Heart right ventricle (tissue), 16 donors: ENCODE measurements at places on chromosomes 4 and X. TPM values are rescaled to one million over a fixed set of nuclear protein-coding genes. Genes with fewer than 3 reads are reported as not detected.

ADD1 gene
- polyA plus RNA-seq: 163 TPM

NDST4 gene
- polyA plus RNA-seq: not detected

MAGEA6 gene
- polyA plus RNA-seq: not detected

GATA1 gene
- not detected for polyA plus RNA-seq

CEP135 gene
- polyA plus RNA-seq: 0.90 TPM

SEPSECS gene
- 1.3 TPM for polyA plus RNA-seq

DMRTC1 gene
- not detected for polyA plus RNA-seq

RENBP gene
- 6.0 TPM for polyA plus RNA-seq

UCP1 gene
- 0.22 TPM for polyA plus RNA-seq

XAGE1A gene
- not detected for polyA plus RNA-seq

METAP1 gene
- polyA plus RNA-seq: 43.5 TPM

FRMD7 gene
- not detected for polyA plus RNA-seq

CXorf65 gene
- not detected for polyA plus RNA-seq
